ENCODE measurements at places on chromosomes 3 and 15.

- no peak for DNase-seq
Observed at GRCh38 chr3:195556390-195556789, 13.3 kb upstream of the PPP1R2 start.

DNA sequence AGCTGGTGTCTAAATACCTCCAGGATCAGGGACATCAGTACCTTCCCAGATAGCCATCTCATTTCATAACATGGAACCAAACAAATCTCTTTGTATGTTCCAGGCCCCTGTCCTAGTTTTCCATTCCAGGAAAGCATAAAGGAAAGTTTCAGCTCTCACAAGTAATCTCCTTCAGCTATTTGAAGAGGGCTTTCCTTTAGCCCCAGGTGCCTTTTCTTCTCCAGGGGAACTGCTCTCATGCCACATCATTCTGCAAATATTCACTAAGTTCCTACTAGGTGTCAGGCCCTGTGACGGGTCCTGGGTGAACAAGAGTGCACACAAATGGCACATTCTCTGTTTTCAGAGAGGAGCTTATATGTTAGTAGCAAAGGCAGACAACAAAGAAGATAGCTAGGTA lies 136.1 kb downstream of the ADAMTS9 start:
- DNase-seq = no peak

DNA sequence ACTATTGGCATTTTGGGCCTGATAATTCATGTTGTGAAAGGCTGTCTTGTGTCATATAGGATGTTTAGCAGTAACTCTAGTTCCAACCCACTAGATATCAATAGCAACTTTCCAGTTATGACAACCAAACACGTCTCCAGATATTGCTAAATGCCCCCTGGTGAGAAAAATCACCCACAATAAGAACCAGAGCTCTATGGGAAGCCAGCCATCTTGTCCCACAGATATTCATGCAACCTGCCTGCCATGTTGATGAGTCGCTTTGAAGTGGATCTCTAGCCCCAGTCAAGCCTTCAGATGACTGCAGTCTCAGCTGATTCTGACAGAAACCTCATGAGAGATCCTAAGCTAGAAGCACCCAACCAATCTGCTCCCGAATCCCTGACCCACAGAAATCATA lies 5.6 kb upstream of the TNIK start:
- peak; percentile 36 for DNase-seq

- no peak for DNase-seq
Observed at GRCh38 chr3:183818041-183818620, 7.2 kb downstream of the MAP6D1 start.

DNA sequence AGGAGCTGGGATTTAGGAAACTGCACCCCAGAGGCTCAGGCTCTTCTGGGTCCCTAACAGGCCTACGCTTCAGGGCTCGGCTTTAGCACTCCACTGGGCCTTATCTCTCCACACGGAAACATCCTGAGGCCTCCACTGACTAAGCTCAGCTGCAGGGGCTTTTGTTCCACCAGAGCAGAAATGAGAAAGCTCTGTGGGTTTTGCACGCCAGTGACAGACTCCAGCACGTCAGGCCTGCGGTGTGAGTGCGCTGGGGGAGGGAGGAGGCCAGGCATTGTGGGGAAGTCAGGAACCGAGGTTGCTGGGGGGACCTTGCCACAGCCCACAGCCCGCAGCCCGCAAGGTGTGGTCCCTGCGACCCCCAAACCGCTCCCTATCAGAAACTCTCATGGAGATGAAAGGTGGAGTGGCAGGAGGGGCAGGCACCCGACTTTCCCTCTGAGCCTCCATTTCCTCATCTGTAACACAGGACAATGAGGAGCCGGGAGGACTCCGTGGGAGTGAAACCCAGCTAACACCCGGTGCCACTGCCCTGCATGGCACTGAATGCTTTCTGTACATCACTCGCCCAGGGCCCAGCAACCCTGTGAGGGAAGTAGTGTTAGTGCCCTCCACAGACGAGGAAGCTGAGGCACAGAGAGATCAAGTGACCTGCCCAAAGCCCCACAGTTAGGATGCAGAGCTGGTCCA lies 106.5 kb downstream of the TPRA1 start:
- DNase-seq = no peak
